ENCODE measurements at places on chromosomes 3 and 15. TPM values are rescaled to one million over a fixed set of nuclear protein-coding genes. Genes with fewer than 3 reads are reported as not detected.
A peak's percentile ranks its signal among the peaks of the same experiment; 100 is the strongest.

GRCh38 chr3:51445544-51446280, 54.1 kb downstream of the DCAF1 start:
- DNase-seq, result no peak

GRCh38 chr3:44110648-44111047, 131.0 kb upstream of the TOPAZ1 start:
- DNase-seq, result no peak

- DNase-seq, result no peak
Observed at GRCh38 chr15:83065431-83065830, 1.6 kb downstream of the BTBD1 start.

GRCh38 chr3:119628390-119628789, 30.7 kb downstream of the PLA1A start:
- no peak for DNase-seq

DNA sequence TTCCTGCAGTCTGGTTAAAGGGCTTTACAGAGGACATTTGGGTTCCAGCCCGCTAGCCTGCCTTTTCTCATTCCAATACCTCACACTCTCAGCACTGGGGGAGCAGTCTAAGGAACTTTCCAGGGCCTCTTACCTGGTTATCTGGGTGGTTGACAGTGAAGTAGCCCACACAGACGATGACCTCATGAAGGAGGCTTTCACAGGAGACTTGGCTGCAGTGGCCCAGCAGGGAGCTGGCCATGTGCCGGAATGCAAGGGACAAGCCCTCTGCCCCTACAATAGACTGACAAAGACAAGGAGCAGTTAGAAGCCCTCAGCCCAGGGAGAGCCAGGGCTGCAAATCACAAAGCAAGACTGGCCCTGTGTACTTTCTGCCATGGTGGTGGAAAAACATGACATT, 39.5 kb downstream of the ISL2 start:
- no peak for DNase-seq

- DNase-seq, result peak; percentile 77
Observed at GRCh38 chr3:30428251-30428650, 178.2 kb upstream of the TGFBR2 start.

Gene FILIP1L
- total RNA-seq, result under 0.01 TPM

Gene ADGRG7
- not detected for total RNA-seq

Gene PP2D1
- total RNA-seq, result not detected

Gene CHDH
- total RNA-seq, result not detected

Gene LTK
- total RNA-seq, result 3.1 TPM
